Stimulated activated CD4-positive, alpha-beta T cell treated with anti-CD3 and anti-CD28 coated beads, Interleukin-2, amount 100 ng/mL, for 24 hours (primary cell): ENCODE measurements at places on chromosomes 3 and 15.

- no peak for DNase-seq
These were observed 728.1 kb upstream of the GRM7 start for GRCh38 chr3:6132684-6133432.

- no peak for DNase-seq
These were observed 2.5 kb upstream of the KIF7 start for GRCh38 chr15:89657686-89658200.

- no peak for DNase-seq
These were observed 25.8 kb downstream of the GREM1 start for GRCh38 chr15:32743411-32744140.

DNA sequence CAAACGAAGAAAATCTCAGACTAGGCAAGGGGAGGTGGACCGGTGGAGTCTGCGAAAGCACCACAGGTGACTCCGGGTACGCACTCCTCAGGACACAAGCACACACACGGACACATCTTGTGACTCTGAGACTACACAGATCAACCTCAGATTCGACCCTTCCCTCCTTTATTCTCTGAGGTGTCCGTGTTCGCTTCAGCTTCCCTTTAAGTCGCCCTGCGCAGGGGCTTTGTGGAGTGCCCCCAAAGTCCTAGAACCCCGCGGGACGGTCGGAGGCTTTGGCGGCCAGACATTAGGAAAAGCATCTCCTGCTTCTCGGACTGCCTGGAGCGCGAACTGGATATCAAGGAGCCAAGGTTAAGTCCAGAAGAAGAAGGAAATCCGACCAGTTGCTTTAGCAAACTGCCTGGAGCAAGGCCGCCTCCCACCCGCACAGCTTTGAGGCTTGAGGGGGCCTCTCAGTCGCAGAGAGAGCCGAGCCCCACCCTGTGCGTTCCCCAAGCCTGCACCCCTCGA lies 730 bp downstream of the DGKG start:
- no peak for DNase-seq

DNA sequence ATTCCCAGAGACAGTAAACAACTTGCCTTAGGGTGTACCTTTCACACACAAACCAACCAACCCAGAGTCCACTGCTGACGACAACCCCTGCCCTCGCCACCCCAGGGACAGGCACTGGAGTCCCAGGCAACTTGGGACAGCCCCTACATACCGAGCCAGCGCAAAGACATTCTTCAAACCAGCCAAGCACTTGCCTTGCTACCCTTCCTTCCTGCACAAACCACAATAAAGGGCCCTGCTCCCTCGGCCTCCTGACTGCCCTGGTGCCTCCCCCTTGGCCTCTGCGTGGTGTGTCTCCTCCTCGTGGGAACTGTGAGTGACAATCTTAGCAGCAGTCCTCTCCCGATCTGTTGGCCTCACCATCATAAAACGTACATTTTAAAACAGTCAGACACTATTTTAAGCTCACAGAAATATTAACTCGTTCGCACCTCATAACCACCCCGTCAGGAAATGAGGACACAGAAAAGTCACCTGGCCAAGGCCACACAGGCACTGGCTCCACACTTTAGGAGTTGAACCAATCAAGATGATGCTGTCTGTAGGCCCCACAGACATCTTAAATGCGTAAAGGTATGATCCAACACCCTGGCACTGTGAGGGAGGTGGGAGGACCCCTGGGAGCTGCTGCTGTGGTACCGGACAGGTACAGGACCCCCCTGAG lies 113.8 kb downstream of the ADCY5 start:
- no peak for DNase-seq

GRCh38 chr3:58462829-58463180 lies 29.1 kb upstream of the KCTD6 start:
- no peak for DNase-seq

GRCh38 chr3:191087391-191087790 lies 111.7 kb upstream of the OSTN start:
- DNase-seq: no peak

GRCh38 chr3:83738202-83738601 lies 1220.6 kb upstream of the CADM2 start:
- DNase-seq: no peak

DNA sequence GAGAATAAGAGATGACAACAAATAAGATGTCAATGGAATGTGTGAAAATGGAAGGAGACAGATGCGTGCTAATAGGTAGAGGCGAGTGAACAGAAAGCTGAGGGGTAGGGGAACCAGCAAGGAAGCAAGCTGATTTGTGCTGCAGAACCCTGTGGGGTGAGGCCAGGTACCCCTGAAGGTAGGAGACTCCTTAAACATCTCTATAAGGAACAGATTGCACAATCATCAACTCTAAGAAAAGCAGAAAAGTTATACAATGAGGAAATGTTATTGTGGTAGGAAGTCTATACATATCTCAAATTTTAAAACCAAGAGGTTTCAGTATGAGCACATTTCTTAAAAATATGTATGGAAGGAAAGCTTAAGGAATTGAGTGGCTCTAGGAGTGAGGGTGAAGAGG lies 315.0 kb upstream of the TPM1 start:
- DNase-seq: no peak

GRCh38 chr3:16433701-16434151 lies 79.8 kb downstream of the RFTN1 start:
- DNase-seq: no peak
